SK-N-SH treated with all-trans-retinoic acid at 6 μM for 48 hours (cell line): ENCODE measurements at places on chromosomes 2 and 18.

DNA sequence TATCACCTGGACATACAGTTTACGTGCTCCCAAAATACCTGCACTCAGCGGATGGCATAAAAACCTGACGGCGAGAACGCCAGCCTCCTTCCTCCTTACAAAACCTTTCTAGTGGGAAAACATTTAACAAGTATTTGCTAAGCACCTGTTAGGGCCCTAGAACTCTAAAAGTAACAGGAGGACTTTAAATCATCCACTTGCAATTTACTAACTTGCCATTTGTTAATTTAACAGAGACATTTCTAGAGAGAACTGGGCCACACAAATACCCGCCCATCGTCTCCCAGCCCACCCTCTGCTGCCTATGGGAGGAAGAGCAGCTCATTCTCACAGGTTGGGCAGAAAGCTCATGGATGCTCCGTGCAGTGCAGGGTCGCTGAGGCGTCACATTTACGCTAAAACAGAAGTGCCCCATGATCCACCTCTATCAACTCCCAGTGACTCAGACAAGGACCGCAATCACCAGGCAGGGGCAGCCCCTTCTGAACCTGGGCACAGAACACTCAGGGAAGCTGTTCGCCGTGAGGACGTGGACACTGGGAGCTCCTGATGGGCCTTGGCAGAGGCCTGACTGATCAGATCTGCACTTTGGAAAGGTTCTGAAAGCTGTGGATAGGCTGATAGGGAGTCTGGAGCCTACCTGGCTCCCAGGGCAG is 106.9 kb downstream of the HDAC4 start:
- ATAC-seq, result no peak

- no peak; the same call in 2 of the 3 replicates for ATAC-seq
These were observed 351.1 kb downstream of the RND3 start for GRCh38 chr2:150136401-150136800.

DNA sequence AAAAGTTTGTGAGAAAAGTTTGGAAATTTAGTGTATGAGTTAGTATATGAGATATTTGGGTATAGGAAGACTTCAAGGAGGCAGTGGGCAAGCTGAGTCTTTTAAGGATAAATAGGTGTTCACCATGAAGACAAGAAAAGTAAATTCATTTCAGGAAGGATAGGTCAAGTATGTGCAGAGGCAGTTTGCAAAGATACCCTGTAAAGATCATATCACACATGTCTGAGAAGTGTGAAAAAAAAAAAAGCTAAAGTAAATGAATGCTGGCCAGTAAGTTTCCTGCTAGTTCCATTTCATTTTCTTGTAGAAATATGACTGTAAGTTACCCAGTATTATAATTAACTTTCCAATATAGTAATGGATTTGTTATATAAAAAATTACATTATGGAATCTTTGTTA is 131.0 kb downstream of the PHLPP1 start:
- no peak for ATAC-seq

- ATAC-seq, result no peak
These were observed 57.0 kb upstream of the CD226 start for GRCh38 chr18:70004696-70005095.

GRCh38 chr2:198701481-198701880 is 756.3 kb downstream of the SATB2 start:
- no peak for ATAC-seq
